ENCODE measurements at places on chromosomes 6 and 20. TPM values are rescaled to one million over a fixed set of nuclear protein-coding genes. Genes with fewer than 3 reads are reported as not detected.

- no peak for DNase-seq
Observed at GRCh38 chr6:7542065-7542873, 798 bp downstream of the DSP start.

DNA sequence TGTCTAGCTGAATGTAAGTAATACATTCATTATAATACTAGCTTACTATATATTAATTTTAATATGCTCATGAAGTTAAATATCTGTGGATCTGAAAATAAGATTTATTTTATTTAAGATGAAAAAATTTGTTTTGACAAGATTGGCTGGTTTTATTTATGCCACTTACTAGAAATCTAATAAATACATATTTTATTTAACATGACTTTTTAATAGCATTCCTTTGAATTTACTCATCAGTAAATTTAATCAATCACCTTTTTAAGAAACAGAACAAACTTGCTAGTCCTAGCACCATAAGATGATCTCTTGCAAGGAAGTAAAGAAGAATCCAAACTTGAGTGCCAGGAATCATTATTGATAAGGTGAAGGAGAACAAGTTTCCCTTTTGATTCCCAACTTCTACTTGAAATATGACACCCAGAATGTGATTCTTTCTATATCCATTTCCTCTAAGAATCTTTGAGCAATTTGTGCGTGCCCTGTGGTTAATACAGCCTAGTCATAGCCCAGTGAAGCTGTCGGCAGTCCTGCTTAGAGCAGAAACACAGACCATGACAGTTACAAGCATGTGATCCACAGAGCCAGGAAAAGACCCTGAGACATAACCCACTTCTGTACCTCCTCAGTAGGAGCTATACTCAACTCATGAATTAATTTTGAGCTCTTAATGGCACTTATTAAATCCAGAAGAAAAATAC, 282.3 kb upstream of the QKI start:
- DNase-seq, result no peak

The MCCD1 gene
- not detected for total RNA-seq

The PHACTR1 gene
- total RNA-seq, result 4.1 TPM

DNA sequence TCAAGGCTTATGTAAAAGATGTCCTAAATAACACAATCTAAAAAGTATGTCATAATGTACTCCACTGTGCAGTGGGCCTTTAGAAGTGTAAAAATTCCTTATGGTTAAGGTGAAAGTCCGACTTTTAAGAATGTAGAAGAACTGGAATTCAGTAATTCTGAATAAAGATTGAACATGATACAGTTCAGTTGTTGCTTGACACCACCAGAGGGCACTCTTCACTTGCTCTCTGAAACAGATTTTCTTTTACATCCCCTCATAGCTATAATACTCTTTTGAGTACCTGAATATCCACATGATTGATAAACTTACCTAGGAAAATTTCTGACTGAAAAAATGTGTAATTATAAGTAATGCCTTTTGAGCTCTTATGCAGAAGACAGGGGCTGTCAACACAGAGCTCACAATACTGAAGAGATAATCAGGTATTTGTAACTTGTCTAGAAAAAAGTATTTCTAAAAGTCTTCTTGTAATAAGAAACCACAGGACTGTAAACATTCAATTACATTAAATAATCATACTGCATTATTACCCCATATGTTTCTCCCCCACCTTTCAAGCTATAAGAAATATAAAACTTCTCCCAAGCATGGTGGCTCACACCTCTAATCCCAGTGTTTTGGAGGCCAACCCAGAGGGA, 92.1 kb downstream of the POPDC3 start:
- DNase-seq, result no peak

DNA sequence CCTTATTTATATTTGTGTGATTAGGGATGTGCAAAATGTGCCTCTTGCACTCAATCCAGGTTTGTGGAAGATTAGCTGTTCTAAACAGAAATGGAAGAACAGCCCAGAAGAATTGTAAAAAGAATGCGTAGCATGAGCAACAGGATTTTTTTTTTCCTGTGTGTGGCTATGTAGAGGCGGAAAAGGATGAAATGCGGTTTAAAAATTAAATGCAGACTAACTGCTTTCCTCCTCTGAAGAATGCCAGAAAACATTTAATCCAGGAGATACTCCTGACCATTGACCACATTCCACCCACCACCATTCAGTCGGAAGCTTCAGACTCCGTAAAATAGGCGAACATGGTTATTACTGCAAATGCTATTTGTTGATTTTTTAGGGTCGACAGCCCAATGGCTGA, 83.4 kb downstream of the BMP6 start:
- no peak for DNase-seq

- no peak for DNase-seq
Observed at GRCh38 chr6:124269733-124270132, 466.1 kb downstream of the NKAIN2 start.

The PNLDC1 gene
- not detected for total RNA-seq

- DNase-seq, result no peak
Observed at GRCh38 chr6:10763006-10763405, 15.4 kb downstream of the TMEM14B start.

GRCh38 chr20:13035399-13036152, 26.8 kb downstream of the SPTLC3 start:
- DNase-seq, result no peak

- no peak for DNase-seq
Observed at GRCh38 chr20:2771631-2772080, 28.8 kb downstream of the CPXM1 start.
